ENCODE measurements at places on chromosomes 16 and 17.

DNA sequence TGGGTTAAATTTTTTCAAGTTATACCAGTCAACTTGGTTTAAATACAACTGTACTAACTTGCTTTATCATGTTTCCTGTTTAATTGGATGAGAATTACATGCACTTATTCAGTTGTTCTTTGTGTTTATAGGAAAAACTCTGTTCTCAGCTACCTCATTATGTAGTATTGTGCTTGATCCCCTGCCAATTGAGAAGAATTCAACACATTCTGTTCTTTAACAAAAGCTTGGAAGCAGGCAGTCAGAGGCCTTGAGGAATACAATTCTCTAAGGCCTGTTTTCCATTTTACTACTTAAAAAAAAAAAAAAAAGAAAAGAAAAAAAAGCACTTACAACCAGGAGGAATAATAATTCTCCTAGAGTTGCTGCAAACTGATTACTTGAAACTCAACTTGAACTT lies 60.6 kb upstream of the CMIP start:
- H3K36me3 ChIP-seq: peaks cover 8% of the 10 kb centered on the region
- H3K27me3 ChIP-seq: no peaks in the 10 kb centered on the region
- no peak overlapping the region for H3K4me3 ChIP-seq
- H3K4me1 ChIP-seq: peaks cover 3% of the 10 kb centered on the region

DNA sequence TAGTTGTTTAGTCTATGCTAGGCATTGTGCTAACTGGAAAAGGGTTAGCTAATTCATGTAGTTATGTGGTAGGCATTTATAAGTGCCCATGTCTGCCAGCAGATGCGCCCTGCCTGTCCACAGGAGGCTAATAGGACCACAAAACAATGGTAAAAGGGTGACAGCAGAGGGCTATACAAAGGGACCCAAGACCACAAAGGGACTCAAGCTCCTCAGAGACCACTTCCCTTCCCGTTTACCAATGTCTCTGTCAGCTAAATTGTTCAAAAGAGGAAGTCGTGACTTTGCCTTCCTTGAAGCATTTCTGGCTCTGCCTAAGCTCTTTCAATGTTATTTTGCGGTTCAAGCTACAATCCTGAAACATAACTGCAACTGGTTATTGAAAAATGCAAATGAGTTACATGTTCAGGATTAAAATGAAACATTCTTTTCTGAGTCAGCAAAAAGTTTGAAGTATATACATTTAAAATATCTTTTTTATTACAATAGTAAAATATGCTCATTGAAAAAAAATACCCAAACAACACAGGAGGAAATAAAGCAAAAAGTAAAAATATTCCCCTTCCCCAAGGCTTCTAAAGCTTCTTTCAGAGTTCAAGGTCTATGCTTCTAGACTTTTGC lies 149.2 kb downstream of the MAF start:
- no peak overlapping the region for H3K4me3 ChIP-seq
- peaks cover 3% of the 10 kb centered on the region for H3K27me3 ChIP-seq
- no peaks in the 10 kb centered on the region for H3K36me3 ChIP-seq

DNA sequence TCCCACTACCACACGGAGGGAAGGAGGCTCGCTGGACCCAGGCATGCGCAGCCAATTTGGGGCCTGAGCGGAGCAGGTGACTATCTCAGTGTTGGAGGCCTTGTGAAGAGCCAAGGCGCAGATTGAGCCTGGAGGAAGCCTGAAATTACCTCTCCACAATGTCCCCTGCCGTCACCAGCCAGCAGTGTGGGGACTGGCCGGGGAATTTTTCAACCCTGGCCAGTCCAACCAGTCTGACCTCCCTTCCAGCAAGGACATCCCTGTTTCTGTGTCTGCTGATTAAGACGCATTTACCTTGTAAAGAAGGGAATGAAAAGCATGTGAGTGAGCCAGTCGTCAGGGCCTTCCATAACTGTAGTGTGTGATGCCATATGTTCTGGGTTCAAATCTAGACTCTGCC lies 198.1 kb upstream of the IRX3 start:
- H3K27me3 ChIP-seq: no peaks in the 10 kb centered on the region
- no peak overlapping the region for H3K4me3 ChIP-seq
- no peaks in the 10 kb centered on the region for H3K4me1 ChIP-seq
- no peak for DNase-seq
- no peak overlapping the region for H3K27ac ChIP-seq
- no peaks in the 10 kb centered on the region for H3K36me3 ChIP-seq

GRCh38 chr16:11162586-11163268 lies 93.3 kb downstream of the SOCS1 start:
- no peaks in the 10 kb centered on the region for H3K27me3 ChIP-seq
- H3K4me1 ChIP-seq: peaks cover 59% of the 10 kb centered on the region
- peaks cover 42% of the 10 kb centered on the region for H3K36me3 ChIP-seq
- H3K27ac ChIP-seq: peak overlapping the region; percentile 90

DNA sequence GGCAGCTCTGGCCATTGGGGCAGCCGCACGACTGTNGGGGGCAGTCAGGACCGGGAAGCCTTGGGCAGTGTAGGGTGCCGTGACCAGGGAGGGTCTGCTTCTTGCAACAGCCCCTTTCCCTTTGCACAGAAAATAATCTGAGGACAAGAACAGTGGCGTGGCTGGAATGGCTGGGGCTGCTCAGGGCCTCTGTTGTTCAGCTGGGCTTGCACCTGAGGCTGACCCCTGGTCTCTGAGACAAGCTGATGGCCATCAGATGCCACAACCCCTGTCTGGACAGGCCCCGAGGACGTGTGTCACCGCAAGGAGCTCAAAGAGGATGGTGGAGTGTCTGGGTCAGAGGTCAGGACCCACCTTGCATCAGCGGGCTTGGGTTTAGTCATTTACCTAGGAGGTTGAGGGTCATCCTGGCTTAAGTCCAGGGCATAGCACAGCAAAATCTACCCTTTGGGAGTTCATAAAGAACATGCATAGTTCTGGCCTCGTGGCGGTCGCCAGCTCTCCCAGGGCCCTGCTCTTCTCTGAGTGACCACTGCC lies 46.9 kb downstream of the METRNL start:
- no peaks in the 10 kb centered on the region for H3K36me3 ChIP-seq
- DNase-seq: no peak
- H3K27ac ChIP-seq: no peak overlapping the region
- peaks cover 28% of the 10 kb centered on the region for H3K27me3 ChIP-seq
- peaks cover 12% of the 10 kb centered on the region for H3K4me1 ChIP-seq

GRCh38 chr17:40326014-40326831 lies 17.2 kb downstream of the RARA start:
- H3K36me3 ChIP-seq: peaks cover 16% of the 10 kb centered on the region
- no peaks in the 10 kb centered on the region for H3K27me3 ChIP-seq
- H3K4me1 ChIP-seq: peaks cover 81% of the 10 kb centered on the region
- H3K4me3 ChIP-seq: peak overlapping the region; percentile 77
- no peak for DNase-seq

GRCh38 chr16:83936581-83937165 lies 16.4 kb upstream of the OSGIN1 start:
- no peaks in the 10 kb centered on the region for H3K27me3 ChIP-seq
- H3K4me1 ChIP-seq: peaks cover 6% of the 10 kb centered on the region
- H3K36me3 ChIP-seq: no peaks in the 10 kb centered on the region
- no peak overlapping the region for H3K4me3 ChIP-seq

DNA sequence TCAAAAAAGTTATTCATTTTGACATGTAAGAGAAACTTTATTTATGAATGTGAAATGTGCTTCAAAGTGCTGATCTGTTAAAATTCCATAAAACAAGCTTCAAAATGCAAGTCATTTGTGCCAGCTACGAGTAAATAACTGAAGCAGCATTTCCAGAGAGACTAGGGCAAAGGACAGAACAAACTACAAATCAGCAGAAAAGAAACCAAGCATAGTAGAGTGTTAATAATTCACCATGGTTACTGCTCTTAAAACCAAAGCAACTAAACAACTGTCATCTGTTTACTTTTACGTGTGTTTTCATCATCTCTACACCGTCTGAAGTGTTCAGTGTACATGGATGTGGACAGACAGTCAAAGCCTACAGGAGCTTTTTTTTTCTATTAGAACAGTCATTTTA lies 1.6 kb upstream of the ASPA start:
- no peaks in the 10 kb centered on the region for H3K36me3 ChIP-seq
- no peak overlapping the region for H3K4me3 ChIP-seq
- peaks cover 5% of the 10 kb centered on the region for H3K27me3 ChIP-seq
- no peak for DNase-seq
- peaks cover 4% of the 10 kb centered on the region for H3K4me1 ChIP-seq
- no peak overlapping the region for H3K27ac ChIP-seq

- no peak overlapping the region for H3K4me3 ChIP-seq
- no peaks in the 10 kb centered on the region for H3K4me1 ChIP-seq
- DNase-seq: no peak
Measured at GRCh38 chr16:78211946-78212345, 112.5 kb downstream of the WWOX start.

GRCh38 chr16:81492965-81493754 lies 48.6 kb downstream of the CMIP start:
- peaks cover 23% of the 10 kb centered on the region for H3K4me1 ChIP-seq
- H3K27ac ChIP-seq: peak overlapping the region; percentile 12
- H3K27me3 ChIP-seq: no peaks in the 10 kb centered on the region
- no peak overlapping the region for H3K4me3 ChIP-seq
- DNase-seq: no peak
- peaks cover 3% of the 10 kb centered on the region for H3K36me3 ChIP-seq

DNA sequence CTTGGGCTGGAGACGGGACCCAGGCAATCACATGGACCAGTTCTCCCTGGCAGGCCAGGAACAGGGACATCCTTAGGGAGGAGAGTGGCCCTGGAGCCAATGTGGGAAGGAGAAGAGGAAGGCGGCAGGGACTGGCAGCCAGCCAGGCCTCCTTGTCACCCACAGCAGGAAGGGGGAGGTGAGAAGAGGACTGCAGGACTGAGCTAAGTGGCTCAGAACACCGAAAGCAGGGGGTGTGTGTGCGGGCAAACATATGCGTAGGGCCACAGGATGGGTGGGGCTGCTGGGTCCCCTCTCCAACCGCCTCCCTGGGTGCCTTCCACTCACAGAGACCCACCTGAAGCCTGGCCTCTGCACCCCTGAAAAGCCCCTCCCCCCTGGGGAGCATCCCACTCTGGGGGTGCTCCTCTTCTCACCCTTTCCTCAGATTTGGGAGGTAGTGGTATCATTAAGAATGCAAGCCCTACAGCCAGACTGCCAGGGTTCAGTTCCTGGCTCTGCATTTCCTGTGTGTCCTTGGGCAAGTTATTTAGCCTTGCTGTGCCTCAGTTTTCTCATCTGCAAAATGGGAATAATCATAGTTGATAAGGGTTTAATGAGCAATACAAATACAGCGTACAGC lies 8.1 kb downstream of the PNMT start:
- no peaks in the 10 kb centered on the region for H3K27me3 ChIP-seq
- peak overlapping the region; percentile 59 for H3K27ac ChIP-seq
- DNase-seq: peak; percentile 56
- peaks cover 20% of the 10 kb centered on the region for H3K36me3 ChIP-seq
- H3K4me1 ChIP-seq: peaks cover 47% of the 10 kb centered on the region

DNA sequence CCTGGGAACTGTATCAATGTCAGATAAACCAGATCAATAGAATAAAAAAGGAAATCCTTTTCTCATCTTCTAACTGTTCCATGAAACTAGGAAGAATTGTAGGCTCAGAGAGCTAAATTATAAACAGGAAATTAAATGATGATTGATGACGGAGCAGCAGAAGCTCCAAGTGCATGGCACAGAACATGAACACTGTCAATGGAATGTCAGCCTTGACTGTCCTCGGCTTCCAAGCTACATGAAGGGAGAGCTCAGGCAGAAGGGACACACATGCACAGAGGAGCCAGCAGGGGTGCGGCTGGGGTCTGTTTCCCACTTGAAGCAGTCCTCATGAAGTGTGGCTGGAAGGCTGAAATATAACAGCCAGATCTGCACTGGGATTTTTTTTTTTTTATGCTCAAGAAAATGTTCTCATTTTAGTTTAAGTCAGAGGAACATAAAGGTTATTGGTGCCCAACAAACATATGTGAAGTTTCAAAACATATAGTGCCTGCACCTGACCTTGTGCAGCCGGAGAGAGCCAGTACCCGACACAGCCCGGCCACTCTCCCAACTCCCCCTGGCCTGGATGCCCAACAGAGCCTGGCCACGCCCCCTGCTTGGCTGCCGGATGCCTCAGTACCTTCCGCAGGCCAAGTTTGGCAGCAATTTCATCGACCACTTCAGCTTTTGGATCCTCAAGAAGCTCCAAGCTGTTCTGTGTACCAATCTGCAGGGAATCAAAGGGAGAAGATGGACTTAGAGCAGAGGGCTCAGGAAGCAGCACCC lies 37.0 kb downstream of the NPLOC4 start:
- no peaks in the 10 kb centered on the region for H3K27me3 ChIP-seq
- DNase-seq: no peak
- H3K36me3 ChIP-seq: peaks cover 53% of the 10 kb centered on the region
- H3K4me1 ChIP-seq: peaks cover 5% of the 10 kb centered on the region
- no peak overlapping the region for H3K27ac ChIP-seq
- H3K4me3 ChIP-seq: no peak overlapping the region

GRCh38 chr16:87560428-87561199 lies 41.7 kb upstream of the JPH3 start:
- no peak overlapping the region for H3K27ac ChIP-seq
- H3K36me3 ChIP-seq: no peaks in the 10 kb centered on the region
- H3K4me3 ChIP-seq: no peak overlapping the region
- peaks cover 5% of the 10 kb centered on the region for H3K27me3 ChIP-seq
- DNase-seq: no peak

Data from activated T-helper 2 cell treated with anti-CD3 and anti-CD28 coated beads, Interferon-gamma antibody, Interleukin-2, Interleukin-4, amounts not matched to agents 10 μg/mL and 5 μg/mL and 100 μg/mL, durations not matched to agents 14 hours and 24 hours and 36 hours (primary cell).